ENCODE measurements at places on chromosomes 6 and 20.
A peak's percentile ranks its signal among the peaks of the same experiment; 100 is the strongest.

DNA sequence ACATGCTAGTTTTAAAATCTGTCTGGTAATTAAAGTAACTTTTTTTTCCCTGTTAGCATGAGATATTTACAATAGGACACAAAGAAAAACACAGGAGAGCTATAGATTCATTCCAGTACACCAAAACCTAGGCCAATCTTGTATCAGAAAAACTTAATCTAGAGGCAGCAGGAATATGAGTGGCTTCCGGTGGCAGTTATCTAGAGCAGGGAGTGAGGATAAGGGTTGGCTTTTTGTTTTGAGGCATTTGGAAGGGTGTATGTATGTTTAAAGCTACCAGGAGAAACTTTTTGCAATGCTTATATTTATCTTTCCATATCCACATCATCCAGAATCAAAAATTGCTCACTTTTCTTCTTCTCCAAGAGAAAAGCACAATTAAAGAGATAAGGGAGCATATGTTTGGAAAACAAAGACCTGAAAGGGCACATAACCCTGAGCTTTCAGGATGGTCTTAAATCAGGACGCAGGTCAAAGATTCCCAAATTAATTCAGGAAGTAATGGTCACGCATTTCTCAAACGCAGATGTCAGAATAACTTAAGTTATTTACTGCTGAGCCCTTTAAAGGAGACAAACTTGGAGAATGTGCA lies 13.1 kb downstream of the TFAP2A start:
- DNase-seq, result no peak

DNA sequence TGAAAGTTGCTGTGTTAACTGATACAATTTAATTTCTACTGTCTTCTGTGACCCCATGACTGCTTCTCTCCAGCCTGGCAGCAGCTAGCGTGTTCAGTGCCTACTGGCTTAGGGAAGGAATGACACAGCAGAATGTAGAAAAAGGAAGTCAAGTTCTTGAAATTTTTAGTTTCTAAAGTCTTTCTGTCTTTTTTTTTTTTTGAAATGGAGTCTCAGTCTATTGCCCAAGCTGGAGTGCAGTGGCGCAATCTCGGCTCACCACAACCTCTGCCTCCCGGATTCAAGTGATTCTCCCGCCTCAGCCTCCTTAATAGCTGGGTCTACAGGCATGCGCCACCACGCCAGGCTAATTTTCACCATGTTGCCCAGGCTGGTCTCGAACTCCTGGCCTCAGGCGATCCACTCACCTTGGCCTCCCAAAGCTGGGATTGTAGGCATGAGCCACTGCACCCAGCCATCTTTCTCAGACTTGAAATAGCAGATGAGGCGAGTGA lies 39.3 kb downstream of the PCNA start:
- no peak for DNase-seq

DNA sequence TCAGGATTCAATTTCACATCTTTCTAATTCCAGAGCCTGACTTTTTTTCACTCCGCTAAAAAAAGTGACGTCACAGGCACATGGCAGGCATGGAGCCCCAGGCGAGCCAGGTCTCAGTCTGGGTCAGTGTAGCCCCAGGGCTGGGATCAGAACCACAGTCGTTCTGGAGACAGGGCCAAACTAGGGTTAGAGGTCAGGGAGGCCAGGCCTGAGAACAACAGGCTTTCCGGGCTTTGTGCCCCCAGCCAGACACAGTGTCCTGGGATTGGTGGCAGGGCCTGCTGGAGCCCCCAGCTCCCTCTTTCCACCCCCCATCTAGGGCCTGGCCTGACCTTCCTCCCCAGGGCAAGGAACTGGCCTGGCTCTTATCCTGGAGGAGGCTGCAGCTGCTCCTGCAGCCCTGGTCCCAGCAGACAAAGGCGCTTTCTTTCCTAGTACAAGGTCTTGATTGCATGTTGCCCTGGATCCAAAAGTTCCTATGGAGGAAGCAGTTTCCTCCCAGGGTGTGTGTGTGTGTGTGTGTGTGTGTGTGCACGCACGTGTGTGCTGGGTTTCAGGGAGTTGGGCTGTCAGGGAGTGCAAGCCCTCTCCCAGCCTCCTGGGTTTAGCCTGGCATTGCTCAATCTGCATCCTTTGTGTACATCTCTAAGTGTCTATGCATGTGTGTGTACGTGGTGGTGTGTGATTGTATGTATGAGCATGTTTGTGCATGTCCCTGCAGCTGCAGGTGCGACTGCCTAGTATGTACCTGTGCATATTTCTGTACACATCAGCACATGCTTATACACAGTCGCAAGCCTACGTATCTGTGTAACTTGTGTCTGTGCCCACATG lies 26.5 kb upstream of the EMILIN3 start:
- DNase-seq, result no peak

- DNase-seq, result no peak
These were observed 14.8 kb downstream of the ARMC12 start for GRCh38 chr6:35751594-35751993.

DNA sequence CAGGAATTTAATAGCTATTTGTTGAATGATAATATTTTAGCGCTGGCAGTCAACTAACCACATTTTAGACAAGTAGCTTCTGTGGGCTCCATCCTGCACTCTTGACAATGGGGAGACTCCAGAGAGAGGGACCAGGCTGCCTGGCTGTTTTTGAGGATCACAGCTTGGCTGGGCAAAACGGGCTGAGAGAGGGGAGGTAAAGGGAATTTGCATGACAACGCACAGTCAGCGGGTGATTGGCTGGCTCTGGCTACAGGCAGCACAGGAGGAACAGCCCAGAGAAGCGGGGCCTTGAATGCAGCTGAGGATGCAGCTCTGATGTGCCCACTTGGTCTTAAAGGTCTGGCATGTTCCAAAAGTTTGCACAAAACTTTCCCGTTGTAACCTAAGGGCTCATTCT lies 41.2 kb downstream of the LRFN2 start:
- DNase-seq, result no peak

DNA sequence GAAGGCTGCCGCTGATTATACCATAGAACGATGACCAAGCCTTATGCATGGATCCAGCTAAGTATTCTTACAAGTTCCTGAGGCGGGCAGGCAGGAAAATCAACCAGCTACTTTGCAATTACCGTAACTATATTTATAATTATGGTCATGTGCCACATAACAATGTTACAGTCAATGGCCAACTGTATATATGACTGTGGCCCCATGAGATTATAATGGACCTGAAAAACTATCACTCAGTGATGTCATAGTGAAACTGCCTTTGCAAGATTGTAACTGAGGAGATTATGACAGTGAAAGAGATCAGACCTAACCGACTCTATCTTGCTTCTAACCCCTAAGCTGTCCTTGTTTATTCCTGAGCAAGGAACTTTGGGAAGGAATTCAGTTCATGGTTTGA lies 33.1 kb upstream of the FAM135A start:
- no peak for DNase-seq

DNA sequence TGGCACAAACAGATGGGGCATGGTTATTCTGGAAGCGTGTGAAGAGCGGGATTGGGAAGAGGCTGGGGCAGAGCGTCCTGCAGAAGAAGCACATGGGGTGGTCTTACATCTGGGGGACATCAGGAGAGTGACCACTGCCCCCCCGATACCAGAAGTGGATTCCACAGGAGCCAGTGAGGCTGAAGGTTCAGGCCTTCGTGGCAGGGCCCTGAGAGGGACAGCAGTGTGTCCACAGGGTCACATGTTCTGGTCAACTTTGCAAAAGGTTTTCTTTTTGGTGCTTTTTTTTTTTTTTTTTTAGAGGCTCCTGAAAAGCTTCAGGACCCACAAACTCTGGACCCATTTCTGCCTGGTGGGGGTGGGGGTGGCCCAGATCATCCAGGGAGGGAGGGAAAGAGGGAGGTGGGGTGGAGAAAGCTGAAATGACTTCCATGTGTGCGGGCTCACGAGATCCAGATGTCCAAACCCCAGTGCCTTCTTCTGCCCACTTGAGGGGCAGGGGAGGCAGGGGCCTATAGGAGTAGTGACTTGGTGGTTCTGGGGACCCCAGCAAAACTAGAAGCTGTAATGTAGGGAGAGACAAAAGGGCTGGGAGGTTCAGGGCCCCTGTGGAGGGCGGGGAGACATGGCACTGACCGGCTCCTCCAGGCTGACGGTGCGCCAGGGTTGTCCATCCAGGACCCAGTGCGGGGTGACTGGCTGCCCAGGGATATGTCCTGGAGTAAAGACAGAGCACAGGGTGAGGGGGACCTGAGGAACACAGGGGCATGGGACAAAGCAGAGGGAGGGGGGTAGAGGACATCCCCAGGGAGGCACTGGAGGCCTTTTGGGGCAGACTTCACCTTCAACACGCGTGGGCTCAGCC lies 2.7 kb downstream of the ADAM33 start:
- no peak for DNase-seq

GRCh38 chr20:40521962-40522361 lies 167.1 kb downstream of the MAFB start:
- no peak for DNase-seq

GRCh38 chr6:159259441-159260125 lies 90.4 kb downstream of the FNDC1 start:
- DNase-seq, result no peak

GRCh38 chr6:158784505-158784904 lies 34.7 kb downstream of the EZR start:
- peak; percentile 31 for DNase-seq

- DNase-seq, result peak; percentile 60
These were observed 21.2 kb upstream of the ASXL1 start for GRCh38 chr20:32336918-32337347.

- DNase-seq, result peak; percentile 38
These were observed 6.5 kb upstream of the SLC24A3 start for GRCh38 chr20:19205981-19206396.

GRCh38 chr20:21511850-21512633 lies 1.8 kb downstream of the NKX2-2 start:
- DNase-seq, result no peak

DNA sequence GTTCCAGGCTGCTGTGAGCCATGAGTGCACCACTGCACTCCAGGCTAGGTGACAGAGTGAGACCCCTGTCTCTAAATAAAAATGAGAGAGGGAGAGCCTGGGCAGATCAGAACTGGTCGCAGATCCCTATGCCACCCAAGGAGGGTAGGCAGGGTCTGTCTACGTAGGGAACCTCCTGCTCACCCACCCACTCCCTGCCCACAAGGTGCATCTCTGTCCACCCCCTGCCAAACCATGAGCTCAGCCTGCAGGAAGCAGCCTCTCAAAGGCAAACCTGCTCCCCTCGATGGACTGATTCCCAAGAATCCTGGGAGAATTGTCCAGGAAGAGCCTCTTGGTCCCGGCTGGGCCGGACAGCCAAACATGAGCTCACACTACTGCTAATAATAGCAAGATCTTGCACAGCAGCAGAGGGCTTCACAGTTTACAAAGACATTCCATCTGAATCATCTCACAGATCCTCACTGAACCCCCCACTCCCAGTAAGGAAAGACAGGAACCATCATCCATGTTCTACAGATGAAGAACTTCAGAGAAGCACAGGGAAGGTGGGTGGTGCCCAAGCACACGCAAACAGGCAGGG lies 27.8 kb upstream of the TLDC2 start:
- DNase-seq, result no peak

DNA sequence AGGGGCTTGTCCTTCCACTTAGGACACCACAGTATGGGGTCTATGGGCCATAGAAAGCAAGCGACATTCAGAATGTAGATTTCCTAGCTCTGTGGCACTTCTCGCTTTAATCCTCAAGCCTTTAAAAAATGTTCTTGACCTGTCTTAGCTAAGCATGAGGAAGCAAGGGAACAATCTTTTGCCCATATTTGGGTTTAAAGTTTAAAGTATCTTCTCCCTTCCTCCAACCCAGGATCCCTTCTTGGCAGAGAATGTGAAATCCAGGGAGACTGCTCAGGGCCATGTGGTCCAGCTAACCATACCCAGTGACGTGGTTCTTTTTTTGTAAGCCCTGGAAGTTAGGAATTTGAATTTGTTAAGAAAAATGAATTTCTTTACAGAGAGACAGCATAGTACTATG lies 289.9 kb downstream of the BTBD9 start:
- DNase-seq, result no peak

DNA sequence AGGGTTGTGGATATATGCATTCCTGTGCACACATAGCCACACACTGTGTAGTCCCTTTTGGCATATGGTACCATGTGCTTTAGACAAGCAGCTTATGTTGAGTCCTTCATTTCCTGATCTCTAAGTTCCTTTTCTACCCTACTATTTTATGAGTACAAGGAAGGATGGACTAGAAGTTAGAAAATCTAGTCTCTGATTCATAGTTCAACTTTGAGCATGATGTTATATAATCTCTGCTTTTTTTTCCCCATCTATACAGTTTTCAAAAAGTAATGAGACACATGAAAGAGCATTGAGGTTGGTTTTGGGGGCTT lies 123.6 kb downstream of the PLEKHG1 start:
- DNase-seq, result no peak

DNA sequence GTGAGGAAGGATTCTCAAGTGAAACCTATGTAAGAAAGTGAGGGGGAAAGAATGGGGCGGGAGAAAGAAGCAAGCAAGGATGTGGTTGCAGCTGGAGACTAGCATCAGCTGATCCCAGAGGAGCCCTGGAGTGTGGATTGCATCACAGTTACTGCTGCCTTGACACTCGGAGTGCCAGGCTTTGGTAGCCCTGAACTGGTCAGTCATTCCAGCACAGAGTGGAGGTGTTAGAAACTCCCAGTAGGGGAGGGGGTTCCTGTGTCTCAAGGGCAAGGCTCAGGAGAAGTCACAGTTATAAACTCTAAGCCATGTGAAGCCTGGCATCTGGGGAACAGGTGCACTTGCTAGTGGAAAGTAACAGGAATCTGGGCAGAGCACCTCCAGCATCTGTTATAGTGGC lies 23.5 kb downstream of the SNAP25 start:
- DNase-seq, result no peak

DNA sequence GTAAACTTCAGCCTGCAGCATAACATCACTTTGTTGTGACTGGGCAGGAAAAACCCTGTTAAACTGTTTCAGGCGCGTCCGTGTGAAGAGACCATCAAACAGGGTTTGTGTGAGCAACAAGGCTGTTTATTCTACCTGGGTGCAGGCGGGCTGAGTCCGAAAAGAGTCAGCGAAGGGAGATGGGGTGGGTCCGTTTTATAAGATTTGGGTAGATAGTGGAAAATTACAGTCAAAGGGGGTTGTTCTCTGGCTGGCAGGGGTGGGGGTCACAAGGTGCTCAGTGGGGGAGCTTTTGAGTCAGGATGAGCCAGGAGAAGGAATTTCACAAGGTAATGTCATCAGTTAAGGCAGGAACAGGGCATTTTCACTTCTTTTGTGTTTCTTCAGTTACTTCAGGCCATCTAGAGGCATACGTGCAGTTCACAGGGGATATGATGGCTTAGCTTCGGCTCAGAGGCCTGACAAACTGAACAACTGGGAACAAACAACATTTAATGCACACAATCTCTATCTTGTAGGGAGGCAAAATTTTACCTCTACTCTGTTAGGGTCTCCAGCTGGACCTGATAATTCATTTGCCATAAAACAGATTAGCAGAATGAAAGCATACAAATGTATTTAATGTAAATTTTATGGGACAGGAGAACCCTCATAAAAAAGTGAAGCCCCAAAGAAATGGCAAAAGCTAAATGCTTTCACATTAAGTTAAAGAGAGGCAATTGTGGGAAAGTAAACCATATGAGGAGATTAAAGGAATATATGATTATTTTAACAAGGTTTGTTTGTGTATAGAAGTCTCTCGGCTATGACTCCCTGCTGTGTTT lies 58.3 kb upstream of the HFE start:
- no peak for DNase-seq

- peak; percentile 15 for DNase-seq
These were observed 49.7 kb upstream of the STK35 start for GRCh38 chr20:2051946-2052345.
